Vagina (tissue), 2 donors: ENCODE measurements at places on chromosomes 2 and 18. TPM values are rescaled to one million over a fixed set of nuclear protein-coding genes. Genes with fewer than 3 reads are reported as not detected.

The DLGAP1 gene
- 3.2 TPM for total RNA-seq

DNA sequence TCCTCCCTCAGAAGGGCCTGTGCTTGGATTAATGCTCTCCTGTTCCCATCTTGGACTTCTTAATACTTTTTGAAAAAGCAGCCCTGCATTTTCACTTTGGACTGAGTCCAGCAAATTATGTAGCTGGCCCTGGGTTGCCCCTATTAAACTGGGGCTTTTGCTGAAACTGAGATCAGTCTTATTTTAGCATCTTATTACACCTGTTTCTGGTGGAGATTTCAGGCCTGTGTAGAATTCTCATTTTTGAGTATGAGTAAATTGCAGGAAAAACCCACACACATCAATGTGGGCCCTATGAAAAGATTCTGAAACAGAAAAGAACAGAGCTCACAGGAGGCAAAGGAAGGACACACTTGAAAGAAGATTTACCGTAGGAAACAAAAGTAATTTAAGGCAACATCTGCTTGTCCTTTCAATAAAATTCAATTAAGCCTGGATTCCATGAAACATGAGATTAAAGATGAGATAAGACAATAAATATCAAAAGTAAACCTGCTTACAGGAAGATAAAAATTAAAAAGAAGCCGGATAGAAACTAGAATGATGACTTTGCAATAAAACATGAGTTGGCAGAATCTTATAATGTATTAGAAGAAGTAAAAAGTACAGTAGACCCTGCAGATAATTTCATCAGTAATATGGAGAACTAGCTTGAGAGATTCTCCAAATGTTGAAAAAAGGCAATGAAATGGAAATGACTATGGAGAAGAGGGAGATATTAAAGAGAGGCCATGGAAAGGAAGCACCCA, 90.7 kb upstream of the GCFC2 start:
- H3K36me3 ChIP-seq: no peaks in the 10 kb centered on the region
- no peak for DNase-seq
- no peak overlapping the region for H3K4me3 ChIP-seq
- no peaks in the 10 kb centered on the region for H3K4me1 ChIP-seq
- no peaks in the 10 kb centered on the region for H3K27me3 ChIP-seq

GRCh38 chr2:175101514-175101913, 66.5 kb downstream of the ATF2 start:
- H3K36me3 ChIP-seq: peaks cover 4% of the 10 kb centered on the region
- H3K4me1 ChIP-seq: no peaks in the 10 kb centered on the region
- no peak overlapping the region for H3K27ac ChIP-seq
- DNase-seq: no peak
- no peaks in the 10 kb centered on the region for H3K27me3 ChIP-seq

- H3K27me3 ChIP-seq: no peaks in the 10 kb centered on the region
- H3K27ac ChIP-seq: no peak overlapping the region
- no peaks in the 10 kb centered on the region for H3K4me1 ChIP-seq
Measured at GRCh38 chr2:125364192-125364983, 1291.6 kb upstream of the GYPC start.

- no peak overlapping the region for H3K4me3 ChIP-seq
- H3K4me1 ChIP-seq: peaks cover 15% of the 10 kb centered on the region
- no peak for DNase-seq
- H3K36me3 ChIP-seq: no peaks in the 10 kb centered on the region
- H3K27ac ChIP-seq: no peak overlapping the region
Measured at GRCh38 chr2:20474757-20475566, 28.1 kb downstream of the RHOB start.

- no peak overlapping the region for H3K4me3 ChIP-seq
- peak overlapping the region; percentile 69 for H3K27ac ChIP-seq
- H3K36me3 ChIP-seq: no peaks in the 10 kb centered on the region
Measured at GRCh38 chr2:197286805-197287595, 23.6 kb downstream of the ANKRD44 start.

DNA sequence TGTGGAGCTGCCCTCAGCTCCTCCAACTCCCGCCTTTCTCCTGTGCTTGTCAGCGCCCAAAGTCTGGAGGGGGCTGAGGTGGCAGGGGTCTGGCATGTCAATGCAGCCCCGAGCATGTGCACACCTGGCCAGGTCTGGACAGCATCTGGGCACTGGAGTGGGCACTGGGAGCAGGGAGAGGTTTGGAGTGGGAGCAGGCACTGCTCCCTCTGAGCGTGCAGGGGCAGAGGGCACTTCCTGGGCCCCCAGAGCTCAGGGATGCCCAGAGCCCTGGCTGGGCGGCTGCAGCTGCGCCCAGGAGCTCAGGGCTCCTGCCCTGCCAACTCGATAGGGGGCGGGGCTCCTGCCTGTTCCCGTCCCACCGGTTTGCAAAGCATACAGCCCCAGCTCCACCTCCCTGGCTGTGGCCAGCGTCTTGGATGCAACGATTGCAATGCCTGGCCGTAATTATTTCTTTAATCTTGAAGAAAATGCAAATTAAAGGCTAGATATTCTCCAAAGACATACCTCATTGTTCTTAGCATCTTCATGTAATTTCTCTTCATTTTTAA, 57.4 kb upstream of the LDAH start:
- no peaks in the 10 kb centered on the region for H3K36me3 ChIP-seq
- H3K4me1 ChIP-seq: peaks cover 5% of the 10 kb centered on the region
- H3K27me3 ChIP-seq: no peaks in the 10 kb centered on the region
- no peak overlapping the region for H3K4me3 ChIP-seq

GRCh38 chr2:200618590-200619021, 32.8 kb downstream of the AOX1 start:
- no peaks in the 10 kb centered on the region for H3K36me3 ChIP-seq
- no peak overlapping the region for H3K27ac ChIP-seq
- no peak for DNase-seq

DNA sequence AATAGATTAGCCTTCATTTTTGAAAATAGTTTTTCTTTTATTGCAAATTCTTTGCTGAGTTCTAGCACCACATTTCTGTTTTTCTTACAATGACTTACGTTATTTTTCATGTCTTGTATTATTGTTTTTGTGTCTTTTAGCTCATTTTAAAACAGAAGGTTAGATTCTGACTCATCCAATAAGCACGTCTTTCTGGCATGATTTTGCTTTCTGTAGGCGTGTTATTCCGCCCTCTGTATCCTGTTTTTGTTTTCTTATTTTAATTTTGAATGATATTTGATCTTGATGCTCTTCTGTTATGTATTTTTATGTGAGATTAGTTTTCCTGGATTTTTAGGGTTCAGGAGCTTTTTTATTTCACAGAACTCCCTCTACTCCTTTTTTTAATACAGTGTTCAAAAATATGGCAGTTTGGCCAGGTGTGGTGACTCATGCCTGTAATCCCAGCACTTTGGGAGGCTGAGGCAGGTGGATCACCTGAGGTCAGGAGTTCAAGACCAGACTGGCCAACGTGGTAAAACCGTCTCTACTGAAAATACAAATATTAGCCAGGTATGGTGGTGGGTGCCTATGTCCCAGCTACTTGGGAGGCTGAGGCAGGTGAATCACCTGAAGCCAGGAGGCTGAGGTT, 145.0 kb downstream of the CLIP4 start:
- H3K27me3 ChIP-seq: no peaks in the 10 kb centered on the region
- no peaks in the 10 kb centered on the region for H3K36me3 ChIP-seq
- no peak overlapping the region for H3K27ac ChIP-seq
- no peaks in the 10 kb centered on the region for H3K4me1 ChIP-seq
- no peak for DNase-seq

DNA sequence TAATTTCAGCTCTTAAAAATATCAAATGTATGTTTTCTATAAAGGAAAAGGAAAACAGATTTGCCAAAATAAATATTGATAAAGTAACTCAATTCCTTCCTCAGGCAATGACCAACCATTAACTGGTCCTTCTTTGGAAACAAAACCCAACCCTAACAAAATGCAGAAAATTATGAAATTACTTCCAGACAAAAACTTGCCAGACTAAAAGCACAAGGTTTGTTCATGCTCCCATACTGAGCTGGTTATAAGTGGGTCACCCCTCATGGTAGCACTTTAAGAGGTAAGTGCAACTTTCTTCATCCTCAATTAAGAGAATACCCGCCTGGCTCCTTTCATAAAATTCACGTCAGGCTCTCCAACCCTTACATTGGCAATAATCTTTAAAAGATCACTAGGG, 31.1 kb upstream of the TTC32 start:
- no peaks in the 10 kb centered on the region for H3K27me3 ChIP-seq
- no peak overlapping the region for H3K4me3 ChIP-seq
- H3K27ac ChIP-seq: no peak overlapping the region
- DNase-seq: no peak
